ENCODE measurements at places on chromosomes 5 and 9.

DNA sequence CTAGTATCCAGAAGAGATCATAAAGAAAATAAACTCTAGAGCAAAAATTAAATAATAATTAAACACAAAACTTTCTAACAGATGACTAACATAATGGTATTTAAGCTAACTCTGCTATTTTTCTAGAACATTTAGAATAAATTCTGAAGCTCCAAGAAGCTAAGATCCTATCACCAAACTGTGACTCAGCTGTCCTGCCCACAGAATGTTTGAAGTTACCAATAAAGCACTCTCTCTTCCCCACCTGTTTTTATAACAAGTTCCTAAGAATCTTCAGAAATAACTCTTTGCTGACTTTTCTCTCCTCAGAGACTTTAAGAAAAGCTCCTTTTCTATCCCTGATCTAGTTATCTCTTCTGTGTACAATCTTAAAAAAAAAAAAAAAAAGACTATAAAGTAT is 6.0 kb upstream of the EFNA5 start:
- DNase-seq, result no peak

- no peak for DNase-seq
Measured at GRCh38 chr9:93121316-93122241, 12.5 kb downstream of the NINJ1 start.

GRCh38 chr5:72752909-72753308 is 63.6 kb upstream of the TNPO1 start:
- DNase-seq, result no peak

DNA sequence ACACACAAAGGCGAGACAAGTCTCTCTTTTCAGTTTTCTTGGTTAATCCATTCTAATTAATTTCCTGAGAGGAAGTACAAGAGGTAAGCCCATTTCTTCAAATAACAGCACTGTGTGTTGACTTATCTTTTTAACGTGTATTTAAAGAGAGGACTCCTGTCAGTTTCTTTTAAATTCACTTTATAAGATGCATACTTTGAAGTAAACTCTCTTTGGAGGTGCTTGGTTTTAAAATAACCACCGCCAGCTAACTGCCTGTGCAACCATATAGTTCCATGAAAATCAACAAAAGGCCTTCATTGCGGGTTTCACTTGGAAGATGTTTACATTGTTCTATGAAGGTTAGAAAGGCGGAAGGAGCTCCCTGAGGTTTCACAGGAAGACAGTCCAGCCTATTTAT is 13.1 kb upstream of the SERINC5 start:
- DNase-seq, result no peak

GRCh38 chr9:14560194-14560593 is 133.0 kb downstream of the ZDHHC21 start:
- no peak for DNase-seq

DNA sequence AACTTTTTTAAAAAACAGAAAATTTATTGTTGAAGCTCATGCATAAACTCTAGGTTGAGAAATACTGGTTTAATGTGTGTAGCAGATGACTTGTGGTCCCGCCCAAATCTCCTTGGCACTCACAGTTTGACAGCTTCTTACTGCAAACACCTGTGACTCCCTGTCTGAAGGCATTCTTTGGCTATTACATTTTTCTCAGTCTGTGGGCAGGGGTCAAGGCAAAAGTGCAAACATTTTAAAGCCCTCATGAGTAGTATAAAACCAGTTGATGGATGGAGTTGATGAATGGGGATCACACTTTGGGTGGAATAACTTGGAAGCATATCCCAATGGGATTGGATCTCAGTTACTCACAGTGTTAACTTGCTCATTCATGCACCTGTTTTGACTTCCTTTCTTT is 1007.0 kb upstream of the NUDT12 start:
- DNase-seq, result no peak

DNA sequence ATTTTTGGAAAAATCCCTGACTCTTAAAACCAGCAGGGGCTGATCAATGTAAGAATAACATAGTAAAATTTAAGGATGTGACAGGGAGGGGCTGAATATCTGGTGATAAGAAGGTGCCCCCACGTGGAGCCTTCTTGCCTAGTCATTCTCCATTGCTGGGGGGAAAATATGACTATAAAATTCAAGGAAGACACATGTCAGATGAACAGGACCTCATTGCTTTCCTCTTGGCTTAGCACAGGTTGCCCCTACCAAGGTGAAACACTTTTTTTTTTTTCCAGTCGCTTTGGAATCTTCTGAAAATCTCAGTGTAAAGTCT is 310.9 kb downstream of the EFNA5 start:
- no peak for DNase-seq

DNA sequence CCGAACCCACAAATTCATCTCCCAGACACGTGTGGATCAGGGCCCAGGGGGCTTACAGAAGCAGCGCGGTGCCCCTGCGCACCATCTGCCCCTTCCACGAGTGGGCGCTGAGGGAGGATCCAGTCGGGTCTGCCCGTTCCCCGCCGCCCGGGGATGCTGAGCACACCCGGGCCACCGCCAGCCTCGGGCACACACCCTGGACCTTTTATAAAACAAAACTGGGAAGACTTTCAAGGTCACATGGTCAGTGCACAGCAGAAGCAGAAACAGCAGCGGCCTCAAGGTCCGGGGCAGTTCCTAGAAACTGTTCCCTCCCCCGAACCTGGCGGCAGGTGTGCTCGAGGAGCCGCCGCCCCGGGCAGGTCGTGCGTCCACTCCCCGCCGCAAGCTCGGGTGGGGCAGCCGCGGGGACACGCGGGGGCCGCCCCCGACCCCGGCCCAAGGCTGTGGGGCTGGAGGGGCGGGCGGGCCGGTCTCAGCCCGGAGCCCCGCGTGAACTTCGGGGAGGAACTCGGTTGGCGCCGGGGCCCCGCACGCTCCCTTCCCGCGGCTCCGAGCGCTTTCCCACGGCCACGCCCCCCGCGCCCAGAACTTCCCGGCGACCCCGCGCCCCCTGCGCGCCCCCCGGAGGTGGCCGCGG is 633 bp upstream of the PPP1R26 start:
- DNase-seq, result peak; percentile 37

DNA sequence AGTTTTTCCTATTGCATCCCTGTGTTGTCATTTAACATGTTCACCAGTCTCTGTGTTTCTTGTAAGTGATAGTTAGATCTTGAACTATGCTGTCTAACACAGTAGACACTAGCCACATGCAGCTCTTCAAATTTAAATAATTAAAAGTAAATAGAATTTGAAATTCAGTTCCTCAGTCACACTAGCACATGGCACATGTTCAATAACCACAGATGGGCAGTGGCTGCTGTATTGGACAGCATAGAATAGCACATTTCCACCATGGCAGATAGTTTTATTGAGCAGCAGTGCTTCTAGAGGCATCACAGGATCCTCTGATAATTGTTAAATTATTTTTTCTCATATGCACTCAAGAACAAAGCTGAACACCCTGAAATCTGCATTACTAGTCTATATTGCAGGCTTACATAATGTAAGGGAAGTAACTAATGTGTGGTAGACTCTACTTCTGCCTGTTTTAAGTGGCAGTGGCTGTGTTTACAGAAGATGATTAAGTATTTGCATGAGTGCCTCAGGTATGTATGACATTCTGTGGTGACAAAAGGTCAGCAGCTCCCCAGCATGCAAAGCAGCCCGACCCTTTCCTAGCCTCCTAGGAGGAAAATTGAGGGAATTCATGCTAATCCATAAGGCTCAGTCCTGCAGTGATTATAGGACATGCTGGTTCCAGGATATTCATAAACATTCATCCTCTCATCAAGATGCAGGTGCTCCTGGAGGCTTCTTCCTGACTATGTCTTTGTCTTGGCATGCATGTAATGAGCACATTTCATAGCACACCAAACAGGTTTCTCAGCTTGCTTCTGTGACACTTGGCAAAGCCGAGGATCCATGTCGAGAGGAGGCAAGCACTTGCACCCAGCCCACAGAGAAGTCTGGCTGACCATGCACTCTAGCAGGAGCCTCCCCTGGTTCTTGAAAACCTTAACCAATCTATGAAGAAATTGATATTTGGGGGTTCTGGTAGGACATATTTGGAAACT is 45.5 kb downstream of the SH3RF2 start:
- DNase-seq, result no peak

DNA sequence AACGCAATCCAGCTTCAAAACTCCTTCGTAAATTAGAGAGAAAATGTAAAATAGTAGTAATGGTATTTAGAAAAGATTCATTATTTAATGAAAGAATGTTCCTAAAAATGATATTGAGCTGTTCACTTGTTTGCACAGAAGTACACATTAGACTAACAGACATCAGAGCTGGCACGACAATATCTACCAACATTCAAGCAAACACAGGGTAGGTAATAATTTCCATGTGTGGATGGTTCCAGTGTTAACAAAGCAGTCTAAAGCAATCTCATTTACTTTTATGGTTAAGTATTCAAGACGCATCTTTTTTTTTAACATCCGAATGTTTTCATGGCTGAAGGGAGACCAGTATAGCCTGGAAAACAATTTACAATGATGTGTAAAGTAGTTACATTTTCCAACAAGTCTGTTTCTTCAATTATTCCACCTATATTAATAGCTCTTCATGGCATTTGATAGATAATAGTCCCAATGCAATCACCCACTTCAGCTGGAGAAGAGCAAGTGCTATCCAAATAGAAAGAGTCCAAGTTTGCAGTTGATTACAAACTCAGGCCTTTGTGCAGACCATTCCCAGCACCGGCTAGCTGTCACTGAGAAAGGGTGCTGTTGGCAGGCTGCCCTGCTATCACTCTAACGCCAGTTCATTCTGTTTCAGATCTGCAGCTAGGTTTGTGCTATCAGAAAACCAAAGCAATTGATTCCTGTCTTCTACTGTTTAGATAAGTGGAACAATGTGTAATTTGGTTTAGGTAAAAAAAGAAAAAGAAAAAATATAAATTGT is 458.8 kb downstream of the DTWD2 start:
- DNase-seq, result no peak

DNA sequence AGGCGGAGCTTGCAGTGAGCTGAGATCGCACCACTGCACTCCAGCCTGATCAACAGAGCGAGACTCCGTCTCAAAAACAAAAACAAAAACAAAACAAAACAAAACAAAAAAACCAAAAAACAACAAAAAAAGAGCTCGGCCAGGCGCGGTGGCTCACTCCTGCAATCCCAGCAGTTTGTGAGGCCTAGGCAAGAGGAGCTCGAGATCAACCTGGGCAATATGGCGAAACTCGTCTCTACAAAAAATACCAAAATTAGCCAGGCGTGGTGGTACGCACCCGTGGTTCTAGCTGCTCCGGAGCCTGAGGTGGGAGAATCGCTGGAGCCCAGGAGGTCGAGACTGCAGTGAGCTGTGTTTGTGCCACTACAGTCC is 20.2 kb downstream of the TRIM7 start:
- DNase-seq, result no peak

GRCh38 chr5:83493644-83494043 is 22.1 kb downstream of the VCAN start:
- no peak for DNase-seq

DNA sequence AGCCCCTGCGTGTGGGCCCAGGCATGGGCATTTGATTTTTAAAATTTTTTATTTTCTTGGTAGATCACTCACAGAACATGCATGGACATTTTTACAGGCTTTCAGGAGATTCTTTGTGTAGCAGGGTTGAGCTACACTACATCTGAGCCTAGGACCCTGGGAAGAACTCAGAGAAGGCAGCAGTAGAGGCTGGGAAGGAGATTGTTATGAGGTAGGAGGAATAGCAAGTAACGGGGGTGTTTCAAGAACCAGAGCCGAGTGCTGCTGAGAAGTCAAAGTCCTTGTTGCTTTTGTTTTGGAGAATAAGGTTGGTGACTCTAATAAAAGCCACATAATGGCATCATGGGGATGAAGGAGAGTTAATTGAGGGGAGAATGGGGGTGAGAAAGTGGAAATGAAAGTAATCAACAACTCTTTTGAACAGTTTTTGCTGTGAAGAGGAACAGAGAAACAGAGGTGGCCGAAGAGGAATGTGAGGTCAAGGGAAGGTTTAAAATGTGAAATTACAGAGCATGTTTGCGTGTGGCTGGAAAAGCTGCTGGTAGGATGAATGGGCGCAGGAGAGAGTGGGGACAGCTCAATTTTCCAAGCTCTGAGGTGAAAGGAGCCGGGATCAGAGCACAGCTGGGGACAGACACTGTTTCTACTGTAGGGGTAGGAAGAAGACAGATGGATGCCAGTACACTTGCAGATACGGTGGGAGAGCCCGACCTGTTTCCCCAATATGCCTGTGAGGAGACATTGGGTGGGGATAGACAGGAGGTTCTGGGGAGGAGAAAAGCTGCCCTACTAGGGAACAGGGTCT is 4.7 kb upstream of the PDLIM7 start:
- no peak for DNase-seq

DNA sequence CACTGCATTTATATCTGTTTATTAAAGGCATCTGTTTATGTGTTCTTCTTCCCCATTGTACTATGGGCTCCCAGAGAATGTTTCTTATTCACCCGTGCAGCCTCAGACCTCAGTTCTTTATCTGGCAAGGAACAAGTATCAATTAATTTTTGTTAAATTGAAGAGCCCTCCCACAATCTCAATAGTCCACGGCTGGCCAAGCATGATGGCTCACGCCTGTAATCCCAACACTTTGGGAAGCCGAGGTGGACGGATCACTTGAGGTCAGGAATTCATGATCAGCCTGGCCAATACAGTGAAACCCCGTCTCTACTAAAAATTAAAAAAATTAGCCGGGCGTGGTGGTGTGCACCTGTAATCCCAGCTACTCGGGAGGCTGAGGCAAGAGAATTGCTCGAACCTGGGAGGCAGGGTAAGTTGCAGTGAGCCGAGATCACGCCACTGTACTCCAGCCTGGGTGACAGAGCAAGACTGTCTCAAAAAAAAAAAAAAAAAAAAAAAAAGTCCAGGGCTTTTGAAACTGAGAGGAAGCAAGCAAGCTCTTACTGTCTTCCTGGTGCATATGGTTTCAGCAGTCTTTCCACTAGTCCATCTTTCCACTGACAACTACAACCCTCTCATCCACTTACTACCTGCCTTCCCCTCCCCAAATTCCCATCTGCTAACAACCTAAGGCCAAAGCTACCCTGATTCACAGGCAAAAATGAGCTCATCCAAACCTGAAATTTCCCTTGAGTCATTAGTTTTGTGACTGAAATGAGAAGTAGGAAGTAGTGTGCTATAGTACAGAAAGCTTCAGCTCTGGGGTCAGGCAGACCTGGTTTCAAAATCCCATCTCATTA is 2.3 kb upstream of the HK3 start:
- DNase-seq, result peak; percentile 12

- peak; percentile 66 for DNase-seq
Measured at GRCh38 chr5:170848033-170848432, 13.8 kb upstream of the RANBP17 start.

DNA sequence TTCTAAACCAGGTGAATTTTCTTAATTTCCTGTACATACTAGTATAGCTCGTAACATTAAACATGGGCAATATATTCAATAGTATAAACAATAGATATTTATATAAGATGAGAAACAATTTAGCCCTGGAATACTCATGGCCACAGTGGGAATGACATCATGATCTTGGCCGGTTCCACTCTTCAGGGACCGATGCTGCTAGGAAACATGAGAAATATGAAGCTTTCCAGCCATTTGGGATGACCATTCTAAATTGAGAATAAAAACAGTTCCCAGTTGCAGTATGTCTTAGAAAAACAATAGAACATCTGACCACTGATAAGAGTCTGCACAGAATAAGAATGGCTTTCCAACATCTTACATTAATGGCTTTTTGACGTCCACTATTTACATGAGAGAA is 33.3 kb upstream of the SLCO6A1 start:
- DNase-seq, result no peak
